ENCODE measurements at places on chromosomes 7 and 10.
A peak's percentile ranks its signal among the peaks of the same experiment; 100 is the strongest.

GRCh38 chr7:138705167-138705566 lies 4.0 kb upstream of the SVOPL start:
- no peak for DNase-seq

GRCh38 chr7:378551-379455 lies 88.8 kb downstream of the FOXL3 start:
- no peak for DNase-seq

DNA sequence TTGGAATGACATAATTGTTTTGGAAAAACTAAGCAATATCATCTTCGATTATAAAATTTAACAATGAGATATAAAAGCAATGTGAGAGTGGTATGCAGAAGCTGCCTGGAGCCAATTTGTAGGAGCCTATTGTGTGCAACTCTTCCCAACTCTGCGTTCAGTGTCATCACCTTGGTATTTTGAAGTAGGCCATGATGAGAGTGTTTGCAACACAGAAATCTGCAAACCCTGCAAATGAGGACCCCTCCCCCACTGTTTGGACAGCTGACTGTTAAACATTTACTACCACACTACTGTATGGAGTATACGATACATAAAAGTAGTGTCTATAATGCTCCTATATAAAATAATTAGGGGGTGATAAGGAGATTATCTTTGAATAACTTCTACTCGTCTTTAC lies 531.3 kb downstream of the ATRNL1 start:
- DNase-seq: no peak

DNA sequence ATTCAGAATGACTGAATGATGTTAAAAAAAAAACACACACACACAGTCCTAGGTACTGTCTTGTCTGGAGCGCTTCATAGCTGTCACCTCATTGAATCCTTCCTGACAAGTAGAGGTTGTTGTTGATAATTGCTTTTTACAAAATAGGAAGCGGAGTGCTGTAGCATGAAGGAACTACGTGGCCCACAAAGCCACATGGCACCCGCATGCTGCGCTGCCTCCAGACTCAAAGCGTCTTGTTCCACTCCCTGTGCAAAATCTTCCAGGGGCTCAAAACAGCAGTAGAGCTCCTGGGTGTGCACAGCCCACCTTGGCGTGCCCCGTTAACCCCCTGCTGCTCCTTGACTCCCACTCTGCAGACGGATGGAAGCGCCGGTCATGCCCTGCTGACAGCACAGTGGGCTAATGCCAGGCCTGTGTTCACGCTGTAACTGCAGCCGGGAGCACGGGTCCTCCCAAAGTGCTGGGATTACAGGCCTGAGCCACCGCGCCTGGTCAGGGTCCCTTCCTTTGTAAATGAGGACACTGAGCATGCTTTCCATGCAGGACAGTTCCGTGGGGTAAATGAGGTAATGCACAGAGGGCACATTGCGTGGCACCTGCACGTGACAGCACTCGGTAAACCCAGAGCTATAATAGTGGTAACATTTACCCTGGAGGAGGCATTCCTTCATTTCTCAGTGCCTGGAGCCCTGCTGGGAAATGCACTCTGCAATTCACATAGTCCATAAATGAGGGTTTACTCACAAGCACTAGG lies 91.1 kb upstream of the GNA12 start:
- no peak for DNase-seq

DNA sequence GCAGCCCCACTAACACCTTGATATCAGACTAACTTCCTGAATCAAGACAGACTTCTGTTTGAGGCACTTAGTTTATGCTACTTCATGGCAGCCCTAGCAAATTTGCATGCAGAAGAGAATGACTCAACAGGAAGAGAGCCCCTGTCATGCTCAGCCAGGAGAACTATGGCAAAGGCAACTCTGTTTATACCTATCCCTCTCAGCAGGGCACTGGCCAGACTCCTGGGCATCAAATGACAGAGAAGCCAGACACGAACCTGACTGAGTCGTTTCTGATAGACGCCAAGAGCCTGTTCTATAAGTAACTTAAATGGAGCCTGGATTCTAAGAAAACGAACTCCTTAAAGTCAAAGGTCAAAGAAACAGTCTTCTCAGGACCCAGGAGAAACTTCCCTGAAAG lies 50.9 kb upstream of the UNC5B start:
- DNase-seq: no peak

DNA sequence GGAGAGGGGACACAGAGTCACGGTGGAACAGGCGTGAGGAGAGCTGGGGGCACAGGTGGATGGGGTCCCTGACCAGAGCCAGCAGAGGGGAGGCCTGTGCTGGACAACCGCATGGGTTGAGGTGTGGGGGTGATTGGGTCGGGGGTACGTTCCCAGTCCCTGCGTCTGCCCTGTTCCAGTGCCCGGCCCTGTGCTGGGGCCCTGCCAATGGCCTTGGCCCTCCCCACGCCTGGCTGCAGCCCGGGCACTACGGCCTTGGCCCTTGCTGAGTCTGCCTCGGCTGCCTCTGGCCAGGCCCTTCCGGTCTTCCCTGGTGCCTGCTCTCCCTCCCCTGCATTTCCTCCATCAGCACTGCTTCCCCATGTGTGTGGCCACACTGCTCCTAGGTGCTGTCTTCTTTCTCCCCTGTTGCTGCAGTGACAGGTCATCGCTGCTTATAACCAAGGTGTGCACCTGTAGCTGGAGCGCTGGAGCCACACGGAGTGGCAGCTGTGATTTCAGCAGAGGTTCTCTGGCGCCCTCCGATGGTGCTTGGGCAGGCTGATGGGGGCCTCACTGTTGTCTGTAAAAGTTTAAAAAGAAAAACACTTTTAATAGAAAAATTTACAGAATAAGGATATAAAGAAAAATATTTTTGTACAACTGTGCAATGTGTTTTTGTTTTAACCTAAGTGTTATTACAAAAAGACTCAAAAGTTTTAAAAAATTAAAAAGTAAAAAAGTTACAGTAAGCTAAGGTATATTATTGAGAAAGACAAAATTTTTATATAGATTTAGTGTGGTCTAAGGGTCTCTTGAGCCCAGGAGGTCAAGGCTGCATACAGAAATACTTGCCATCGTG lies 45.2 kb upstream of the BHLHA15 start:
- DNase-seq: peak; percentile 2

GRCh38 chr7:158273138-158273651 lies 314.4 kb downstream of the PTPRN2 start:
- DNase-seq: no peak

Data from NCI-H446 (cell line).